NCI-H345 (cell line): ENCODE measurements at places on chromosomes 7 and 10.

GRCh38 chr10:22319980-22320558 is 830 bp upstream of the BMI1 start:
- no peak for DNase-seq

GRCh38 chr10:120610791-120611190 is 153.8 kb downstream of the PLPP4 start:
- no peak for DNase-seq

GRCh38 chr7:30796105-30796869 is 25.1 kb downstream of the MINDY4 start:
- DNase-seq: no peak

GRCh38 chr7:25256333-25256819 is 28.1 kb upstream of the NPVF start:
- no peak for DNase-seq

DNA sequence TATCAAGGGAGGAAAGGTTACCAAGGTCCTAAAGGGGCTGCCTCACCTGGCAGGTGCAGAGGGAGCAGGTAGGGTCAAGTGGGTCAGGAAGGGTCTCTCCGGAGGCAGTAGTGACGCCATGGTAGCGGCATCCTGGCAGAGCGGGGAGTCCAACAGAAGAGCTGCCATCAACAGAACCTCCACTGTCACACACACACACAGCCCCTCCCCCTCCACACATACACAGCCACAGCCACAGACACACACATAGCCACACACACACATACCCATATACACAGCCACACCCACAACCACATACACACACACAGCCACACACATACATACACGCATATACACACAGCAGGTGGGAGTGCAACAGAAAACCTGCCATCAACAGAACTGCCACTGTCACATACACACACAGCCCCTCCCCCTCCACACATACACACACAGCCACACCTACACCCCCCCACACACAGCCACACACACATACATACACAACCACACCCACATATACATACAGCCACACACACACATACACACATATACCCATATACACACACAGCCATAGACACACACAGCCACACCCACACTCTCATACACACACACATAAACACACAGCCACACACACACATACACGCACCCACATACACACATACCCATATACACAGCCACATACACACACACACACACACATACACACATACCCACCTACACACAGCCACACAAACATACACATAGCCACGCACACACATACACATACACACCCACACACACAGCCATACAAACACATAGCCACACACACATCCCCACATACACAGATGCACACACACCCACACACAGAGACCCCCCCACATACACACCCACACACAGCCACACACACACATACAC is 23.1 kb downstream of the KCP start:
- no peak for DNase-seq

- no peak for DNase-seq
These were observed 13.6 kb upstream of the MYL7 start for GRCh38 chr7:44154703-44155102.

DNA sequence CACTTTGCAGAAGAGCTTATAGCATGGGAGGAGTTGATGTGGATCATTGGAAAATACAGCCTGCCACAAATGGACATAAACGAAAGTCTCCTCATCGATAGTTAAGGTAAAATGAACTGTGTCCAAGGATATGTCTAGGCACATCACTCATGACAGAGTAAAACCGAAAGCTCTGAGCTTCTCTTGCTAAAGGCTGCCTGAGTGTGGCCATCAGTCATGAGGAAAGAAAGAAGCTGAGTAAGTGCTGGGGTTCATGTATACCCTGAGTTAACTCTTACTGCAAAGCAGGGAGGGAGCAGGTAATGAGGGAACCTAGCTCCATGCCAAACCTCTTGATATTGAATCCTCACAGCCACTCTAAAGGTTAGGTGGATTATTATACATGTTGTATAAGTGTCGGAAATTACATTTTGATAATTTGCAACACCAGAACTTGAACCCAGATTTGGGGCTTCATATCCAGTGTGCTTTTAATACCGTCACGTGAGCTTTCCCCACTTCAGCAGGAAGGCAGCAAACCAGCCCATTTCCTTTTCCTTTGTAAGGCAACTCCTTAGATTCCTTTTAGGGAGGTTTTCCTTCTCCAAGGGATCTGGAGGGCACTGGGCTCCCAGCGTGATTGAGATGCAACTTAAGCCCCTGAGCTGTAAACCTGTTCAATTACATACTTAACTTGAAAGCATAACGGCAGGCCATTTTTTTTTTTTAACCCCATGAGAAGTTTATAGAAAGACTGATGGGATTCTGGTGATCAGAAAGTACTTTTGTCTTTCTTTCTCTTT is 215.0 kb downstream of the PHF14 start:
- no peak for DNase-seq

- DNase-seq: no peak
These were observed 254.3 kb downstream of the IPMK start for GRCh38 chr10:58013406-58013805.

- DNase-seq: no peak
These were observed 1168.7 kb upstream of the CELF2 start for GRCh38 chr10:9848981-9849380.

DNA sequence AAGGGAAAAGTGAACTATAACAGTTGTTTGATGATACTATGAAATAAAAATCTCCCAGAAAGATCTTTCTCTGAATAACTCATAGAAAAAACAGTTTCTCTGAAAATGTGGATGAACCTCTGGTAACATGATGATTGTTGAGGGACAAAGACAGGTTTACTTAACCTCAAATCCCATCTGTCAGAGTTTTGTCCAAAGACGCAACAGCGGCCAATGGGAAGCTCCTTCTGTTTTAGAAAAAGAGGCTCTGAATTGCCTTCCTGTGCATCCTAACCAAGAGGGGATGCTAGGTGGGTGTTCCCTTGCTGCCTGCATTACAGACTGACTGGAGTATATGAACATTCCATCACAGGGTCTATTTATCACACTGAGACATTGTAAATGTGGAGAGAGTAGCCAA is 8.9 kb upstream of the HYCC1 start:
- no peak for DNase-seq

GRCh38 chr7:50534690-50535290 is 30.4 kb downstream of the DDC start:
- no peak for DNase-seq

- no peak for DNase-seq
These were observed 2.7 kb downstream of the WASL start for GRCh38 chr7:123746055-123746454.

- no peak for DNase-seq
These were observed 43.0 kb downstream of the NT5C2 start for GRCh38 chr10:103149991-103150622.

DNA sequence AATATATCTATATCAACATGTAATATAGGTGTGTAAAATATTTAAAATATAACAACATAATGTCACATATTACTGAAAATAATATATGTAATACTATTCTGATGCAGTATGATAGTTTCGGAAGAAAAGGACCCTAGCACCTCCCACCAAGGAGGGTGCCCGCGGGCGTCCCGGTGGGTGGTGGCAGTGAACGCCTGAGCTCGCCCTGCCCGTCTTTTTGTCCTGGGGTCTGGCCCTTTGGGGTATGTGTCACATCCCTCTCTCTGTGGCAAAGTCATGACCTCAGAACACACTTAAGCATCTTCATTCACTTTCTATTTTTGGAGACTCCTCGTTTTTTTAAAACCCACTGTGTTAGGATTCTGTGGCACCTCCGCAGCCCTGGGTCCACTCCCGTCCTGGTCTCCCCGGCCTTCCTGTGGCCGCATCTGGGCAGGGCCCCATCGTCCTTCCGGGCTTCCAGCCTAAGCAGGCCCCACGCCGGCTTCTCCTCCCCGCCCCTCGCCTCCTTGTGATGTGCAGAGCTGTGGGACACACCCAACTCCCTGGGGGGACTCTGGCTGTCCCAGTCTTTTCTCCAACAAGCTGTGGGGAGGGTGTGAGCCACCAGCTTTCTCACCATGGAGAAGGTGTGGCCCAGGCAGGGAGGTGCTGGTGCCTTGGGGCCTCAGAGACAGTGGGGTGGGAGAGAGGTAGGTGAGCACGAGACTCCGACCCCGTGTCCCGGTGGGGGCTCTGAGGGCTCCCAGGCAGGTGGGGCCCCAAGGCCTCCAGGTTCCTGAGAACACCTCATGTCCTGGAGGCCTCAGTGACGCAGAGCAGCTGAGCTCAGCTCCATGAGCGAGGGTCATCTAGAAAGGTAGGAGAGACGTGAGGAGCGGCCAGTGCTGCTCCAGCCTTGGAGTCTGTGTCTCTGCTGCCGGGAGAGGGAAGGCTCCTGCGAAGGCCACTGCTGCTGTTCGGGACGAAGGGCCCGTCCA is 16.5 kb downstream of the PWWP2B start:
- no peak for DNase-seq

DNA sequence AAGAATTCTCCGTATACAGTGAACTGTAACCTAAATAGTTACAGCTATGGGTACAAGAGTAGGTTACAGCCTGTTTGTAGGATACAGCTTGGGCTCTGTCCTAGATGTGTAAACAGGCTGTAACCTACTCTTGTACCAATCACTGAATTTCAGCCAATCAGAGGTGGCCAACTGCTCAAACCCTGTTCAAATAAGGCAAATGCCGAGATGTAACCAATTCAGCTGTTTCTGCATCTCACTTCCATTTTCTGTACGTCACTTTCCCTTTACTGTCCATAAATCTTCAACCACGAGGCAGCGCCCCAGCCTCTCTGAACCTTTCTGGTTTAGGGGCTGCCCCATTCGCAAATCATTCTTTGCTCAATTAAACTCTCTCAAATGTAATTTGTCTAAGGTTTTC is 8.3 kb upstream of the MMP21 start:
- DNase-seq: no peak

DNA sequence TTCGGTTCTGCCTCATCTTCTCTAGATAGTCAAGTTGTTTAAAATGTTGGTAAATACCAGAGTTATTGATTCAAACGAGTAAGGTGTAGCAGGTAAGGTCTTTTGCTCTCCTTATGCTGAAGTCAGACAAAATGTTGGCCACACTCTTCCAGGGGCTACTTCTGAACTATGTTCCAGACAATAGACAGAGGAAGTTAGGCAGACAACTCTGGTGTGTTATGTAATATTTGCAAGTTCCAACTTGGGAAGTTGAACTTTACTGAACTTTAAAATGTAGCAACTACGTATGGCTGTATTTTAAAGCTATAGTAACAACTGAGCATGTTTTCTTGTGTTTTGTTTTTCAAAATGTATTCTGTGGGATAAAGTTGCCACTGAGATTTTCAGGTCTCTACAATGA is 125.7 kb upstream of the NEBL start:
- DNase-seq: no peak

DNA sequence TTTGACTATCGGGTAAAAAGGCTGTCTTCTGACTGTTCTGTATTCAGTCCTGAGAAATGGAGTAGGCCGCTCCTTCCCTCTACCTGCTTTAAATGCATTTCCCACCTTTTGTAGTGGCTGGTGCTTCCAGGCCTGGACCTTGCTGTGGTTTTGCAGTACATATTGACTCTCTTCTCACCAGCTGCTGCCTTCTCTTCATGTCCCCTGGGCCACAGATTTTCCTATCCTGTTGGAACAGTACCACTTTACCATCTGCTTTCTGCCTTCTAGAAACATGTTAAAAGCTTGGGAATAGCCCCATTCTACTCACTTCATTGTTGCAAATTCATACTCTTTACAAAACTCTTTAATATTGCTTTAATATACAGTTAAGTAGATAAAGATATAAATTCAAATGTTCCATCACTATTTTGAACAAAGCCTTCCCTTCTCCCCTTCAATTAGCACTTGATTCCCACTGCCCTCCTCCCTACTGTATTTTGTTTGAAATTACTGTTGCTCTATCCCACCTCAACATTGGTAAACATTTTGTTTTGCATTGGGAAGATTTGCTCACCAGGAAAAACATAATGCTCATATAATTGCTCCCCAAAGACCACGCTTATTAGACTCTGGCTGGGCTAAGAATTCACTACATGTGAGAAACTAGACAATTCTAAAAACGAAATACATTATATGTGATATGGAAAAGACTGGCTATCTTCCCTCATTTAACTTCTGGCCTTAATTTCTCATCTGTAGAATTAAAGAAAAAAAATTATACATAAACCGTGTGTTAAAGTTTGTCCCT is 17.3 kb upstream of the SEMA3C start:
- DNase-seq: no peak

DNA sequence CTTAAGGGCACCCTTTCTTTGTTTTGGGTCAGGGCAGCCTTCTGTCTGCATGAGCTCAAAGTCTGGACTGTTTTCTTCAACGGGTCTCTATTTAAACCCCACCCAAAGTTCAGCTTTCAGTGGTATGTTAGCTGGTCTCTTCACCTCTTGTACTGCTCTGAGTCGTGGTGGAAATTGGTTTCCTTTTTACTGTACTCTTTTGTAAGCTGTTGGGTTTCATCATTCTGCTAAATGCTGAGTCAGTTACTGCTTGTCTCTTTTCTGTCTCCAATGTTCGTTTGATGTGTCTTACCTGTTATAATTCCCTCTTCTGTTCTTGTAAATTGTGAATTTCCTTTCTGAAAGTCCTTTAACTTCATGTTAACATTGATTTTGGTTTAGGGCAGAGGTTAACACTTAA is 64.1 kb upstream of the MALRD1 start:
- DNase-seq: no peak

- no peak for DNase-seq
These were observed 16.8 kb downstream of the LRRC72 start for GRCh38 chr7:16543456-16543855.

GRCh38 chr10:32985775-32986350 is 27.8 kb upstream of the ITGB1 start:
- no peak for DNase-seq

GRCh38 chr7:1576521-1577253 is 6.9 kb upstream of the PSMG3 start:
- no peak for DNase-seq

GRCh38 chr7:990352-990932 is 7.5 kb downstream of the CYP2W1 start:
- DNase-seq: no peak

- no peak for DNase-seq
These were observed 85.4 kb downstream of the DOCK4 start for GRCh38 chr7:112120696-112121217.

- no peak for DNase-seq
These were observed 605.0 kb downstream of the CCSER2 start for GRCh38 chr10:84933402-84933801.

- no peak for DNase-seq
These were observed 89.9 kb downstream of the ARHGAP12 start for GRCh38 chr10:31838709-31839108.

DNA sequence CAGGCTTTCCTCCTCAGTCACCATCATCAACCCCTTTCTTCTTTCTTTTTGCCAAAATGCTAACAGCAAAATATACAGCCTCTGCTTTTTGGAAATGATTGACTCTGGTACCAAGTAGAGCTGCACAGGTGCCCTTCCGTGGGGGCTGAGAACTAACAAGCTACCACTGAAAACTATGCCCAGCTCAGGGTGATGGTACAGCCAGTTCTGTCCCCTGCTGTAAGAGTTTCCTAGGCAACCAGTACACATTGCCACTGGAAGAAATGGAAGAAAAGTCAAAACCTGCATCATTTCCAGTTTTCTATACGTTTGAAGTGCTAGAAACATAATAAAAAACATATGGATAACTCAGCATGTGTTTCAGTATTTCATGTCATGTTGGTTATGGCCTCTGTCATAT is 297.5 kb downstream of the PRKG1 start:
- DNase-seq: no peak

- no peak for DNase-seq
These were observed 35.3 kb upstream of the ZNF488 start for GRCh38 chr10:47419421-47419820.

GRCh38 chr7:151689196-151689971 is 169.7 kb upstream of the RHEB start:
- DNase-seq: peak; percentile 94

- no peak for DNase-seq
These were observed 170.0 kb downstream of the TPK1 start for GRCh38 chr7:144665689-144666381.
